Left lung (tissue), 14 donors: ENCODE measurements at places on chromosomes 5 and 9. TPM values are rescaled to one million over a fixed set of nuclear protein-coding genes. Genes with fewer than 3 reads are reported as not detected.

DNA sequence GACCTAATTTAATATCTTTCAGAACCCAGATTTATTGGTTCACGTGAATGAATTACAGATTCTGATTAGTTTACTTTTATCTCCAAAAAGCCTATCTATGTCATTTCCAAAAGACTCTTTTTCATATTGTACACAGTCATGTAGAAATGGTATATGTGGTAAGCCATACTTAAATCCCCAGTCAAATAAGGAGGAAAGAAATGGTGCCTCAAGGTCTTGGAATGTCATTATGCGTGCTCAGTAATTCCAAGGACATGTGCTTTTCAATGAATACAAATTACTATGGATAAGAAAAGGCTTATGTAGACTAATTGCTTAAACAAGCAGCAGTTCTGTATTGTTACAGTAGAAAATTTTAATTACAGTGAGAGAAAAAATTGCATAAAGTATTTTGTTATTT, 64.1 kb upstream of the TYRP1 start:
- no peak for DNase-seq

- no peak for DNase-seq
Observed at GRCh38 chr5:134813827-134814226, 31.9 kb upstream of the C5orf24 start.

The GABRB2 gene
- 3.1 TPM for polyA plus RNA-seq

The POLR3G gene
- 4.3 TPM for polyA plus RNA-seq

The ZNF354C gene
- polyA plus RNA-seq = 15.7 TPM

GRCh38 chr5:24788829-24789514, 144.2 kb upstream of the CDH10 start:
- DNase-seq = no peak

GRCh38 chr5:64773533-64773932, 4.8 kb downstream of the CWC27 start:
- no peak for DNase-seq

GRCh38 chr9:14027116-14027800, 286.7 kb downstream of the NFIB start:
- DNase-seq = no peak

GRCh38 chr5:83922699-83923098, 202.0 kb upstream of the HAPLN1 start:
- no peak for DNase-seq

DNA sequence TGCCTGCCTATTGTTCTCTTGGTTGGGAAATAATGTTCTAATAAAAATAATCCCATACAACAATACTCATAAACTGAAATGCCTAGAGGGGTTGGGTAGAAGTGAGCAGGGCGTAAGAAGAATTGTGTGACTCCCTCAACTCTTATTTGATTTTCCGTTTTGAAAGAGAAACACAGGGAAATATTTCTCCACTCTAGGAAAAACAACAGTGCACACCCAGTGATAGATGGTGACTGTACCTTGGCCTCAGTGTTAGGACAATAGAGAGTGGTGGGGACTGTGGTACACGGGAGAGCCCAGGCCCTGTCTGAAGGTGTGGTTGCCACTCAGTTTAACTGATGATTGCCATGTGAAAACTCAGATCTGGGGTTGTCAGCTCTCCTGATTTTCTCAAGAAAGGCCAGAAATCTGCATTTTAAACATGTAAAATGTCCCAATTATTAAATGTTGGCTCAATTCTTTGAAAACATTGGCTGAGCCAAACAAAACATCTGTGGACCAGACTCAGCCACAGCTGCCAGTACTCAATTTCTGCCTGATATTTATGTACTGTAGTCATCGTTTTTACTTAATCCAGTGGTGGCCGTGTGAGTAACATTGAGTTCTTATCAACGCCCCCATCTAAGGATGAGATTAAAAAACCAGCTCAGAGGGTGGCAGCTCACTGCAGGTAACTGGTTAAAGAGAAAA, 103.8 kb upstream of the ZNF618 start:
- no peak for DNase-seq

The PTGES gene
- polyA plus RNA-seq = 6.1 TPM

DNA sequence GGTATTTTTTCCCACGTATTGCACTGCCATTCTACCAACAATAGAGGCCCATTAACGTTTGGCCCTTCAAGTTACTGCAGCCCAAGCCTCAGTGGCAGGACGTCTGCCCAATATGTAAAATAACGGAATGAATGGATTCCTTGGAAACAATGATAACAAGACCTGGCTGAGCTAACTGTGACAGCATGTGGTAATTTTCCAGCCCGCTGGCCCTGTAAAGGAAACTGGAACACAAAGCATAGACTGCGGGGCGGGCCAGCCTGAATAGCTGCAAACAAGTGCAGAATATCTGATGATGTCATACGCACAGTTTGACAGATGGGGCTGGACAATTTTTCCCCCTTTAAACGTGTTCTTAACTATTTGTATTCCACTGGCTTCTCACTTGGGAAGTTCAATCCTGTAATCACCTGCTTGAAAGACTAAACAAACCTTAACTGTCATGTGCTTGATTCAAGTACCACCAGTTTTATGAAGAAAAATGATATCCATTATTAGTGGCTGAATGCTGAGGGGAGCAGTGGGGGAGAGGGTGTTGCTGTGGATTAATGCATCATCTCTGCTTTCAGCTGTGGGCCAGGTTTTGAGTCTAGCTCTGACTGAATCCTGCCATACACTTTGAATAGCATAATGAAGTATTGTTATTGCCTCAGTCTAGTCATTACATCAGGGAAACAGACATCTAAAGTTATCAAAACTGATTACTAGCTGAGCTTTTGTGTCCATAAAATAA, 323.9 kb downstream of the TMEM161B start:
- DNase-seq = no peak

DNA sequence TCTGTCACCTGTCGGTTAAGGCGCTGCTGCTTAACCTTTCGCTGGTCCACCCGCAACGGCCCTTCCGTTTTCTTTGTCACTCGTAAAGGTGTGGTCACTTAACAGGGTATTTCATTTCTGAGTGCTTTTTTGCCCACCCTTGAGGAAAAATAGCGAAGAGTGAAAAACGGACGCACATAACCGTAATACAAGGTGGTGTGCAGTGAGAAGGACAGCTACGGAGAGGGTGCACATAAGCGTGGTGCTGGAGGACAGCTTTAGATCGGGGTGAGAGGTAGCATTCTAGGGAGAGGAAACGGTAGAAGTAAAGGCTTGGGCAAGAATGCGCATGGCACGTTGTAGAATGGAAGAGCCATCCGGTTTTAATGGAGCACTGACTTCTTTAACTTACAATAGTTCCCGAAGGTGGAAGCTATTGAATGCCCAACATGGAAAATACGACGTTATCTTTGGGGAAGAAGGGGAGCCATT, 761 bp downstream of the CCT5 start:
- no peak for DNase-seq

DNA sequence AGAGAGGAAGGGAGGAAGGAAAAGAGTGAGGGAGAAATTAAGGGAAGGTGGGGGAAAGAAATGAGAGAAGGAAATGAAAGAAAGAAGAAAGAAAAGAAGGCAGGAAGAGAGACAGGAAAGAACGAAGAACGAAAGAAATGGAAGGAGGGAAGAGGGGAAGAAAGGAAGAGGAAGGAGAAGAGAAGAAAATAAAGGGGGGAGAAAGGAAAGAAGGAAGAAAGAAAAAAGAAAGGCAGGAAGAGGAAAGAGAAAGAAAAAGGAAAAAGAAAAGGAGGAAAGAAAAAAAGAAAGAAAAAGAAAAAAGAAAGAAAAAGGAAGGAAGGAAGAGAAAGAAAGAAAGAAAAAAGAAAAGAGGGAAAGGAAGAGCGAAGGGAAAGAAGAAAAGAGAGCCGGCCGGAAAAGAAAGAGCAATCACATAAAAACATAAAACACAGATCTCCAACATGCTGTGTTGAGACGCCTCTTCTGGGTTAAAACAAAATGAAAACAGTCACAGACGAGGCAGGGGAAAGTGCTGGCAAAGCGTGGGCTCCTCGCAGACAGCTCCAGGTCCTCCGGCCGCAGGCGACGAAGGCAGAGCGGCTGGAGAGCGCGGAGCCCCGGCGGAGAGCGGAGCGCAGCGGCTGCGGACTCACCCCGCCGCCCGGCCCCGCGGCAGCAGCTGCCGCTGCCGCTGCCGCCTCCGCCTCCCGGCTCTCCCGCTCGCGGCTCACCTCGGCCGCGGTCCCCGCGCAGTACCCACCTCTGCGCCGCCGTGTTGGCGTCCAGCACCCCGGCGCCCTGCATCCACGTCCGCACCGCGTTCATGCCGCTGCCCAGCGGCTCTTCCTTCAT, 896 bp downstream of the EBF1 start:
- peak; percentile 58 for DNase-seq

The HTR4 gene
- 0.93 TPM for polyA plus RNA-seq

The ANXA2R gene
- polyA plus RNA-seq = 1.7 TPM

The MARCOL gene
- 0.17 TPM for polyA plus RNA-seq
